ENCODE measurements at places on chromosomes 1 and 21. TPM values are rescaled to one million over a fixed set of nuclear protein-coding genes. Genes with fewer than 3 reads are reported as not detected.
A peak's percentile ranks its signal among the peaks of the same experiment; 100 is the strongest.

RASAL2 gene
- total RNA-seq: 11.5 TPM

GJC2 gene
- 1.6 TPM for total RNA-seq

DNA sequence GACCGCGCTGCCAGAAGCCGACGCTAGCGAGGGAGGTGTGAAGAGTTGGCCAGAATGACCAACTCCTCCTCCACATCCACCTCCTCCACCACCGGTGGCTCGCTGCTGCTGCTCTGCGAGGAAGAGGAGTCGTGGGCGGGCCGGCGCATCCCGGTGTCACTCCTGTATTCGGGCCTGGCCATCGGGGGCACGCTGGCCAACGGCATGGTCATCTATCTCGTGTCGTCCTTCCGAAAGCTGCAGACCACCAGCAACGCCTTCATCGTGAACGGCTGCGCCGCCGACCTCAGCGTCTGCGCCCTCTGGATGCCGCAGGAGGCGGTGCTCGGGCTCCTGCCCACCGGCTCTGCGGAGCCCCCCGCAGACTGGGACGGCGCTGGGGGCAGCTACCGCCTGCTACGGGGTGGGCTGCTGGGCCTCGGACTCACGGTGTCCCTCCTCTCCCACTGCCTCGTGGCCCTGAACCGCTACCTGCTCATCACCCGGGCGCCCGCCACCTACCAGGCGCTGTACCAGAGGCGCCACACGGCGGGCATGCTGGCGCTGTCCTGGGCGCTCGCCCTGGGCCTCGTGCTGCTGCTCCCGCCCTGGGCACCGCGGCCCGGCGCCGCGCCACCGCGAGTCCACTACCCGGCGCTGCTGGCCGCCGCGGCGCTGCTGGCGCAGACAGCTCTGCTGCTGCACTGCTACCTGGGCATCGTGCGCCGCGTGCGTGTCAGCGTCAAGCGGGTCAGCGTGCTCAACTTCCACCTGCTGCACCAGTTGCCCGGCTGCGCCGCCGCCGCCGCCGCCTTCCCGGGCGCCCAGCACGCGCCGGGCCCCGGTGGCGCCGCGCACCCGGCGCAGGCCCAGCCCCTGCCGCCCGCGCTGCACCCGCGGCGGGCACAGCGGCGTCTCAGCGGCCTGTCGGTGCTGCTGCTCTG lies 1.2 kb downstream of the GPR88 start:
- peak; percentile 26 for DNase-seq

DNA sequence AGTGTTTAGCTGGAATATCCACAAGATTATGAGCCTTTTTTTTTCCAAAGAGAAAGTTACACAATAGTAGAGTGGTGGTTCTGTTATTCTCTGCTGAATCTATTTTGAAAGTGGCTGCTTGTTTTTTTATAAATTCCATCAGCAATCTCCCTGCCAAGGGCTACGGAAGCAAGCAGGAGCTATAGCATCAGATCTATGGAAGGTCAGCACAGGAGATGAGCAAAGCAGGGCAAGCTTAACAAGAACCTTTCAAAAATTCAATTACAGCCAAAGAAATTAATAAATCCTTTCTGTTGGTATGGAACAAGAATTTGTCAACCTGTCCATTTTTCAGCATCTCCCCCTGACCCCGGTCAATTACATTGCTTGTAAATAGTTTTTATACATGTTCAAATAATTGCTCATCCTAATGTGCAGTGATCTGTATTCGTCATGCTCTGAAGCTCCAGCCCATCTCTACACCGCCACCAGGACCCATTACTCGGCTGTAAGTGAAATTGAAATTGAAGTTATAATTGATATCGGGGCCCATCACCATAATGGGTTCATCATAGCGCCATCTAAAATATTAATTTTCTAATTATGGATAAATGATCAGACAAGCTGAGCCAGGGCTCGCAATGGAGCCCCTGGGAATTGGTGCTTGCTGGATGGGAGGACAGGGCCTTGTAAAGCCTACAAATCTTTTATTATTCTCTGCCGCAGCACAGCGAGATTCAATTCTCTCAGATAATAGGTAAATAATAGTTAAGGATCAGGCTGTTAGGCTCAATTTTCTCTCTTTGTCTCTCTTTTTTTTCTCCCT lies 215.1 kb downstream of the ATG4C start:
- DNase-seq: no peak

GRCh38 chr1:158362482-158362881 lies 8.8 kb downstream of the CD1E start:
- DNase-seq: no peak

DNA sequence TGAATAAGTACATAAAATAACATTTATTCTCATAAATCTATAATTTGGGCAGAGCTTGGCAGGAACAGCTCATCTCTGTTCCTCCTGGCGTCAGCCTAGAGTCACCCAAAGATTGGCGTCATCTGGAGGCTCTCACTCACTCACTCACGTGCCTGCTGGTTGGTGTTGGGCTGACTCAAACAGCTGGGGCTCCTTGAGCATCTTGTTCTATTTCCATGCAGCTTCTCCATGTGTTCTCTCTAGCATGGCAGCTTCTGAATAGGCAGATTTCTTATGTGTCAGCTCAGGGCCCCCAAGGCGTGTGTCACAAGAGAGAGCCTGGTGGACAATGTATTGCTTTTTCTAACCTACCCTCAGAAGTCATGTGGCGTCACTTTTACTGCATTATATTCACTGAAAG lies 70.6 kb upstream of the RAB3GAP2 start:
- DNase-seq: no peak

FMO2 gene
- total RNA-seq: 0.44 TPM

GRCh38 chr1:153866045-153866850 lies 56.5 kb downstream of the GATAD2B start:
- peak; percentile 55 for DNase-seq

DNA sequence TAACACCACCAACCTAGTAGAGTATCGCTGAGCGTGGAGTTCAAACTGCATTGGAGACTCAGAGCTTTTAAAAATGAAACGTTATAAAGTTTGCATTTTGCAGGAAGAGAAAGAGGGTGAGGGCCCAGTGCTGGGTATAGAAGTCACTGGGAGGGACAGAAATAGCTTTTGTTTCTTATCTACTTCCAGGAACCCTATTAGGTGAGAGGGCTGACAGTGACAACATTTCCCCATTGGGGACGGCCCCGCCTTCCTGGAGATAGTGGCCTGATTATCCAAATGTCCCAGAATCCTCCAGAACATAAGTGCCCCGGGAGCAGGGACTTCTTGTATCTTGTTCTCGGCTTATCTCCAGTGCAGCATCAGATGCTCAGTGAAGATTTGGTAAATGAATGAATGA lies 574.9 kb downstream of the PTPRU start:
- no peak for DNase-seq

All from muscle of leg (tissue), 16 donors.